ENCODE measurements at places on chromosomes 5 and 9.

- no peak for DNase-seq
These were observed 6.2 kb upstream of the TIFAB start for GRCh38 chr5:135458356-135458755.

- DNase-seq = peak; percentile 84
These were observed at the start of gene CDK9 for GRCh38 chr9:127785933-127786772. Gene CDK9 (plus strand): TSS chr9:127786034. CDS start chr9:127786149, 115 bp downstream.

GRCh38 chr5:153572411-153573145, 82.1 kb downstream of the GRIA1 start:
- DNase-seq = no peak

DNA sequence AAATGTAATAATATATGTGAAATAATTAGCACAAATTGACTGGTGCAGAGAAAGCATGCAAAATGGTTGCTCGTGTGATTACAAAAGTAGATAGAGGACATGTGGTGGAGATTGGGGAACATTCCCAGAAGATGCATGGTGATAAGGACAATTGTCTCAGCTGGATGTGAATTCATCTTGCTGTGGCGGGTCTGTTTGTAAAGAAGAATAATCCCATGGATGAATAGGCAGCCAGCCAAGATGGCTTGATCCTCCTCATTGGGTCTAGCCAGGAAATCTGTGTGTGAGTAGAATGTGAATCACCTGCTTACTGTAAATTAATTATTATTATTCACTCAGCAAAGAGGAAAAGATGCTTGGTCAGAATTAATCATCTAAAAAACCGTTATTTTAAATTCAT, 12.6 kb upstream of the DPYSL3 start:
- peak; percentile 27 for DNase-seq

DNA sequence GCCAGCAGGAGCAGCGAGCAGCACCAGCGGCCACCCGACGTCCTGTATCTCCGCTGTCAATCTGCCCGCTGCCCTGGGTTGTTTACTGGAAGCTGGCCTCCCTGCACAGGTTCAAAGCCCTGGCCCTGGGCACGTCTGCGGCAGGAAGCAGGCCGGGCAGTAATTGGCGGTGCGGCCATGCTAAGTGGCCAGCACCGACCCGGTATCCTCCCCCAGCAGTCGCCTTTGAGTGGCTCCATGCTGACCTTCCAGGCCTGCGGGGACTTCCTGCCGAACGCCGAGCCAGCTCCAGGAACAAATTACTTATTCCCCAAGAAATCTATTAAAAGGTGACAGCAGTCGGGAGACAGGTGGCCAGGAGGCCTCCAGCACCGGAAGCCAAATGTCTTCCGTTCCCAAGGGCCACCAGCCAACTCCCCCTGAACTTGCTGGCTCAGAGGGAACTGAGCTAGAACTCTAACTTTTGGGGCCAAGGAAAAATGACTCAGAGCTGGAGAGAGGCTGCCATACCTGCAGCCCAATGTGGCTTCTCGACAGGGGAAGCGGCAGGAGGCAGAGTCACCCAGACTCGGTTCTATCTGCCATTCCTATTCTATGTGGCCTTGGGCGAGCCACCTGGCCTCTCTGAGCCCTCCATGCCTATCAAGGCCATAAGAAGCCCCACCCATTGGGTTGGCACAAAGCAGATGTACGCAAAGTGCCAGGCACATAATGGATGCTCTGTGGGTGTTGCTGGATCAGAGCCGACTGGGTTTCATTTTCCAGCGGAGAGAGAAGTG, 13.7 kb upstream of the PSMB7 start:
- no peak for DNase-seq

DNA sequence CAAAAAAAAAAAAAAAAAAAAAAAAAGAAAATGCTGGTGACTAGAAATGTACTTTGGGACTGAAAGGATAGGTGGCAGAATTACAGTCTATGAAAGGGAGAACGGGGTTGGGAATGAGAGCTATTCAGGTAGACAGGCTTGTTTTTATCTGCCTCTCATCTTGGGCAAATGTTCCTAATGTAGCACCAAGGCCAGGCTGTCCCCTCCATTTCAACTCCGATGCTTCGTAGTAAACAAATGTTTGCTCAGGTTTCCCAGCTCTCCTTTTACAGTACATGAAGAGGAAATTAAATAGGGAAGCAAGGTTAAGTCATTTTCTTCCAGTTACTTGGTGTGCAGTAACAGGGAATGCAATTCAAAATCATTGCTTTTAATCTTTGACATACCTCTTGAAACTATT, 4.4 kb upstream of the BASP1 start:
- no peak for DNase-seq

- no peak for DNase-seq
These were observed 81.8 kb downstream of the CMYA5 start for GRCh38 chr5:79771387-79771786.

GRCh38 chr5:42108468-42108867, 183.4 kb downstream of the FBXO4 start:
- DNase-seq = no peak

DNA sequence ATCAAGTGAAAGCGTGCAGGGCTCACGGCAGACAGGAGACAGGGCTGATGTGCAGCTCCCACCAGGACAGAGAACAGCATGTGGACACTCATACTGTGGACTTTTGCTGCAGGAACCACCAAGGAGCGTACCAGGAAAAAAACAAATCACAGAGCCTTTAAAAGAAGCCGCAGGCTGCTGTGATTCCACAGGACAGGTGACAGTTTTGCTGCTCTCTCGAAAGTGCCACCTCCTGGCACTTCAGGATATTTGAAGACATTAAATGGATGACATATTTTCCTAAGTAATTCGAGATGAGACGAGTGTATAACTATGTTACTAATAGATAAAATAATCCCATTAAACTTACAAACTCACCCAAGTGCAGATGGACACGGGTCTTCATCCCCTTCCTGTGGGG, 29.3 kb downstream of the ZDHHC11 start:
- no peak for DNase-seq

DNA sequence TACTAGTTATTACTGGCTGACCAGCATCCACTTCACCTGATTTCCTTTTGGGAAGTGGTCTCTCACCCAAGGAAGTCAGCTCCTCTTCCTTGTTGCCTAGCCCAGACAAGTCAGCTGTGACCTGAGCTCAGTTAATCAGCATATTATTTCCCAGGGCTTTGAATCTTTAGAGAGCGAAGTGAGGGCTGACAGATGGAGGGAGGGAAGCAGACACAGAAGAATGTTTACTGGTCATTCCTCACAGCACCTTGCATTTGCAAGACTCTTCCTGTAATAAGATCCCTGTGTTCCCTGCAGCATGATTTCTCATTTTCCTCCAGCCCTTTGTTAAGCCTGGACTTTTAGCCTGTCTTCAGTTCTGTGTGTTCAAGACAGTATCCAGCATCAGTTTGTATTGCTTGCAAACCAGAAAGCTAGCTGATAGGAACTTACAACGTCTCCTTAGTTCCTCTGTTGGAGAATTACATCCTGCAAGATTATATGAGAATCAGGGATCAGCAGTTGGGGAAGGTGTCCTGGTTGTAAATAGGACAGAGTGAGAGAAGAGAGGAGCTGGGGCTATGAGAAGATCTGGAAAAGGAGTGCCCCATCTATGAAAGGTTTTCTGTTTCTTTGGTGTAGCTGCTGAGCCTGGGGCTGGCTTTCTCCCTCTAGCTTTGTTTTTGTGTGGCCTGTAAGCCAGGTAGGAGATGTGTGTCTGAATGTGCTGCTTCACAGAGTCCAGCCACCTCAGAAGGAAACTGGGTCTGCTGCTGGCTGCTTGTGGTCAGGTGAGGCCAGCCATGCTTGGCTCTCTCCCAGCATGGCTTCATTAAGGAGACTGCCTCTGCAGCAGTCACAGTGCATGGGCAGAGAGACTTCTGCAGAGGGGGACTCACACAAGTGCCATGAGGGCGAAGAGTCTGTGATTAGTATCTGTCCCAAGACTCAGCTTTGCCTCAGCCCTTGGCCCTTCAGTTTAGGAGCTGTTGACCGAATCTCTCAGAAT, 50.3 kb downstream of the MAN2A1 start:
- peak; percentile 58 for DNase-seq

GRCh38 chr5:117475919-117476318, 901.3 kb upstream of the SEMA6A start:
- no peak for DNase-seq

GRCh38 chr5:44862808-44863207, 54.1 kb downstream of the MRPS30 start:
- peak; percentile 17 for DNase-seq

GRCh38 chr5:127960270-127960691, 123.3 kb upstream of the SLC12A2 start:
- no peak for DNase-seq

DNA sequence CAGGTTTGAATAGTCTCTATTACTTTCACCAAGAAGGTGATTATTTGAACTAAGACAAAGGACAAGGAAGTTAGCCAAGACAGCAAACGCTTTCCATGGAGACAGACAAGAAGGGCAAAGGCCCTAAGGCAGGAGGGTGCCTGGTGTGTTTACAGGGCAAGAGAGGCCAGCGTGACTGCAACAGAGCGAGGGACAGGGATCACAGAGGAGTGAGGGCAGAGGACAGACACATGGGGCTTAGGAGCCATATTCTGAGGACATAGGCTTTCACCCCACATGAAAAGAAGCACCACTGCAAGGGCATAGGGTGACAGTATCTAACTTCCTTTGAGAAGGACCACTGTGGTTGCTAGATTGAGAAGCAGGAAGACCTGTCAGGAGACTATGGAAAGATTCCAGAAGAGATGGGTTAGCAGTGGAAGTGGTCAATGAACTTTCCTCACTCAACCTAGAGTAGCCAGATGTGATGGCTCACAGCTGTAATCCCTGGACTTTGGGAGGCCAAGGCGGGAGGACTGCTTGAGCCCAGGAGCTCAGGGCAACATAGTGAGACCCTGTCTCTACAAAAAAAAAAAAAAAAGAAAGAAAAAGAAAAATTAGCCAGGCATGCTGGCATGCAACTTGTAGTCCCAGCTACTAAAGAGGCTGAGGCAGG, 5.0 kb upstream of the HAVCR1 start:
- no peak for DNase-seq

GRCh38 chr5:176886336-176887251, 12.6 kb downstream of the HK3 start:
- no peak for DNase-seq

- DNase-seq = peak; percentile 50
These were observed 104.1 kb downstream of the TSSK1B start for GRCh38 chr5:113330533-113331208.

Data from mammary epithelial cell (primary cell).